ENCODE measurements at places on chromosomes 1 and 21.
A peak's percentile ranks its signal among the peaks of the same experiment; 100 is the strongest.

DNA sequence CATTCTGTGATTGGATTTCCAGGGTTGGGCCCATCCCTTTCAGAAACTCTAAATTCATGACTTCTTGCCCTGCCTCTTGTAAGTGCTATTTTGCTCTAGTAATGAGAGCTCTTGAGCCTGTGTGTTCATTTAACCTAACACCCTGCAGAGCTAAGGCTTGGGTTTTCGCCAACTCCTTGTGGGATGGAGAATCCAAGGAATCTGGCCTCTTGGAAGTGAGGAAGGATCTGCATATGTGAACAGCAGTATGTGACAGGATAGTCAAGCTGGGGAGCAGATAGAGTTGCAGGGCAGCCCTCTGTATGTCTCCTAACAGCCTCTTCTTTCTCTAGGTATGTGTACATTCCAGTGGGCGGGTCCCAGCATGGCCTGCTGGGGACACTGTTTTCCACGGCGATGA is 258.9 kb downstream of the HHAT start:
- DNase-seq: no peak

DNA sequence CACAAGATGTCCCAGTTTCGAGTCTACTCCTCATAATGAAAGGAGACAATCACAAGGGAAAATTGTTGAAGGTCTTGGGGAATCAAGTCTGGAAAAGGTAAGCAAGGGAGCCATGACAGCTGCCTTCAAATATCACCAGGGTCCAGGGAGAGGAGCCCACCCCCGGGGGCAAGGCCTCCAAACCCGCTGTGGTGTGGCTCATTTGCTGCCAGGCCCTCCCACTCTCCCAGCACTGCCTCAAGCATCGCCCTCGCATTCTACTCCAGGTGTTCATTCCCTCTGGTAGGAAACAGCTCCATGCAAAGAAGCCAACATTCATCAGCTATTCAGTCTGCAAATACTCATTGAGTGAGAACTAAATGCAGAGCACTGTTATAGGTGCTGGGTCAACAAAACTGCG is 8.6 kb downstream of the S100A9 start:
- DNase-seq: no peak

GRCh38 chr21:25987531-25987930 is 183.0 kb downstream of the APP start:
- DNase-seq: no peak

DNA sequence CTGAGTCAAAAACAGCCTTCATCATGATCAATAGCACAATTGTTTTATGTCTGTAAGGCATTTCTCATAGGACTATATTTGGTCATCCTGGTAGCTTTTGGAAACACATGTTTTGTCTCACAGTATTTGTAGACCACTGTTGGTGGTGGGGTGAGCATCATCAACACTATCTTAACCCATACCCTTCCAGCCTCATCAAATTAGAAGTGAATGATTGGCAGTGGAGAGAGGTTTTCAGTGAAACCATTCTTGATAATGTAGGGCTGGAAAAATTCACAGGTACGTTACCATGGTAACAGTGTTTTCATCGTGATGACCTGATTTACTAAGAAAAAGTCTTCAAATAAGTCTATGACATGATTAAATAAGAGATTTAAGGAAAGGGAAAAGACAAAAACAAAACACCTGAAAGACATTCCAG is 45.3 kb upstream of the C1orf105 start:
- DNase-seq: no peak

DNA sequence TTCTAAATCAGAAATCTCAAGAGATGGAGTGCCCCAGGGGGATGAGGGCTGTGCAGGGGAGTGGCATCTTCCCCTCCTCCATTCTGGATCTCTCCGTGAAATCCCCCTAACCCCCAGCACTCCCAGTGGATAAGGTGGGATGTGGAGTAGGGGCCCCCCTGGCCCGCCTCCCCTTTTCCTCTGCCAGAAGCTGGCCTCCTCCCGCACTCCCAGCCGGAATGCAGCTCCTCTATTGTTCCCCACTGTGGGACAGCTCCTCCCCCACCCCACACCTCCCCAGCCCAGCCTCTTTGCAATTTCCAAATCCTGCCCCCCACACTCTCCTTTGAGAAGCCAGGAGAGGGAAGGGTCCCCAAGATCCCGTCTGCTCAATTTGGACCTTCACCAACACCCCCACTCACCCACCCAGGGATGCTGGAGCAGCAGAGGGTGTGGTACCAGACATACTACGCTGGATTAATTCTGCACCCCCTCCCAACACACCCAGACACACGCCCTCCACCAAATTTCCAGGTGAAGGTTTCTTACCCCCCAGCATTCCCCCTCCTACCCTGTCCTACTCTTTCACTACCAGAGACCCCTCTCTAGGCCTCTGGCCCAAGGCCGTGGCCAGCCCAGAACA is 1.9 kb downstream of the MEX3A start:
- DNase-seq: no peak

- no peak for DNase-seq
Measured at GRCh38 chr1:167899253-167899681, 14.7 kb downstream of the ADCY10 start.

GRCh38 chr1:18693256-18694098 is 62.8 kb downstream of the PAX7 start:
- DNase-seq: no peak

DNA sequence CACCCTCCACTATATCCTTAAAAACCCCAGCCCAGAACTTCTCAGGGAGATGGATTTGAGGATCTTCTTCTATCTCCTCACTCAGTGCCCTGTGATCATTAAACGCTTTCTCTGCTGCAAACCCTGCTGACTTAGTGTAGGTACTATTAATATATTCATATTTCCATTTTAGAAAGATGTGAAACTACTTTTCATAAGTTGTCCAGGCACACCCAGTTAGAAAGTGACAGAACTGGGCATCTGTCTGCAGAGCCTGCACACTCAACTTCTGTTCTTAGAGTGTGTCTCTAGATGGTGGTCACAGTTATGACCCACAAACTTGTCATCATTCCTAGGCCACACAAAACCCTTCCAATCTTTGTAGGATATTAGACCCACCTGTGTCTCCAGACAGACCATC is 55.0 kb downstream of the FCRL5 start:
- no peak for DNase-seq

DNA sequence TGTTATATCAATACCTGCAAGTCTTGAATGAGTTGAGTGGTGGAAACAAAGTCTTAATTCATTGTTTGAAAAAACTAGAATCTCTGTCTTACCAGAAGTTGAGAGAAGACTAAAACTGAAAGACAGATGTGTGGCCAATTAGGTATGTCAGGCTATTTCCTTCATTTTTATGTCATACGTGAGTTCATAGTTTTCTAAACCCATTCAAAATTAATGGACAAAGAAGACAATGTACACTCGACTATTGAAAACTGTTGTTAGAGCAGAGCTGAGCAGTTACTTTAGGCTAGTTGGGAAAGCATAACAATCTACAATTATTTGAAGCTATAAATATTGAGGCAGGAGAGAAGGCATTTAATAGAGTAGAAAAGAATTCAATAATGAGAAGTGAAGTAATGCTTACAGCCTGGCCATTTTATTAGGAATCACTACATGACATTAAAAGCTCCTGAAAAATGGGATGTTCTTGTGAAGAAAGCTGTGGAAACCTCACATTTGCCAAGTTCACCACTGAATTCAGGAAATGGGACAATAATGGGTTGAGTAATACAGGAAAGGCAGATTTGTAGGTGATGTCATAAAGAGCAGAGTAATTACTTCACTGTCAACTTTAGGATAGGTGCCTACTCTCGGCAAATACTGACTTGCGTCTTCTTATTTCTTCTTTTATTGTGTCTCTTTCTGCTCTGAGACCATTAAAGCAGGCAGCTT is 204.4 kb downstream of the PLA2G4A start:
- DNase-seq: no peak

DNA sequence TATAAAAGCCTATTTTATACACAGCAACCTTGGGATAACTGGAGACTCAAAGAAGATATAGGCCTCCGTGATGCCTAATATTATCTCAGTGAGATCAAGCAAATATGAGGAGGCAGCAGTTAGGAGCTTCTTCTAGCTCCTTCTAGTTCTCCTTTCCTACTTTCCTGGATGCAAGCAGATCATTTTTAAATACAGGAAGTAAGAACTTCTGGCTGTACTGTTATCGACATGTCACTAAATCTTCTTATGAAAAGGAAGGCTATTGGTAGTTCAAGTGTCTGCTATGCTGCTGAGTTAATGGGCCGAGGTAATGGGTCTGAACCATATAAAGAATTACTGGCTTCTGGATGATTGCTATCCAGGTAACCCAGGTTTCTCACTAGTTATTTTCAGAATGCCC is 15.9 kb downstream of the HSPA13 start:
- DNase-seq: no peak

GRCh38 chr1:201895913-201896807 is 7.5 kb downstream of the SHISA4 start:
- DNase-seq: peak; percentile 70

DNA sequence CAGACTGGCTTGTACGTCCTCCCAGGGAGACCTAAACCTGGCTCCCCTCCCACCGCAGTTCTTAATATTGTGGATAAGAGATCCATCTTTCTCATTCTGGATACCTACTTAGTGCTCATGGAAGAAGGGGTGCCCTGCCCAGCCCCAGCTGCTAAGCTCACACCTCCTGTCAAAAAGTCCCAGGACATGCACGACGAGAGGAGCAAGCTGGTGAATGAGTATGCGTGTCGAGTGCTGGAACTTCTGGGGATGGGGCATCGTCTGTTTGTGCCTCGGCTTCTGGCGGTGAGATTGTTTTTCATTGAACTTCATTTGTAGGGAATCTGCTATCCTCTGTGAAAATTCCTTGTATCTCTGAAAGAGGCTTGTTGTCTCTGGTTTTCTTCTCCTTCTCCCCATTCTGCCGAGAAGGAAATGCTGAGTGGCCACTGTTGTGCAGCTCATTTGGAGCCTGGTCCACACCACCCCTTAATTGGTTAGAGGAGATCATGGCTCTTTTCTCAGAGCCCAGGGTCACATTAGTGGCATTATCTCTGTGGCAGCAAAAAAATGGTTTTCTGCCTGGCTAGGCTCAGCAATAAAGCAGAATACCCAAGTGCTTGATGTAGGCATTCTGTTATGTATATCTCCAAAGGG is 199.4 kb upstream of the CACYBP start:
- DNase-seq: no peak

GRCh38 chr1:33548319-33548718 is 75.9 kb downstream of the ZSCAN20 start:
- DNase-seq: no peak

DNA sequence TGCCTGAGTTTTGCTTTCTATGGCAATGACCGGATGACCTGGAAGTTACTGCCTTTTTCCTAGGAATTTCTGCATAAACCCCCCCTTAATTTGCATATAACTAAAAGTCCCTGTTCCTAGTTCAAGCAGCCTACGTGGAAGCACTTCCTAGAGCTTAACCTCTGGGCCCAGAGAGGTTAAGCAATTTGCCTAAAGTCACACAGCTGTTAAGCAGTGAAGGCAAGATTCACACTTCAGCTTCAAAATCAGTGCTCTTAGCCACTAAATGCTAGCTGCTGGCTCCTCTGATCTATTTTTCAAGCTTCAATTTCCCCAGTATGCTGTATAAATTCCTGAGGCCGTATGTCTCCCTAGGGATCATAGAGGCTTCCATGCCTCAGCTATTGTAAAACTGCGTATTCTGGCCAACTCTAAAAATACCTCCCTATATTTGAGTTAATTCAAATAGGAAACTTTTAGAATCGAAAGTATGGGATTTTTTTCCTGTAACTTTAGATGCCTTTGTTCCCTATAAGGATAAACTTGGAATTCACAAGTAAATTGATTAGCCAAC is 53.1 kb upstream of the CD5L start:
- no peak for DNase-seq

- DNase-seq: no peak
Measured at GRCh38 chr1:61779231-61779630, 37.0 kb downstream of the PATJ start.

DNA sequence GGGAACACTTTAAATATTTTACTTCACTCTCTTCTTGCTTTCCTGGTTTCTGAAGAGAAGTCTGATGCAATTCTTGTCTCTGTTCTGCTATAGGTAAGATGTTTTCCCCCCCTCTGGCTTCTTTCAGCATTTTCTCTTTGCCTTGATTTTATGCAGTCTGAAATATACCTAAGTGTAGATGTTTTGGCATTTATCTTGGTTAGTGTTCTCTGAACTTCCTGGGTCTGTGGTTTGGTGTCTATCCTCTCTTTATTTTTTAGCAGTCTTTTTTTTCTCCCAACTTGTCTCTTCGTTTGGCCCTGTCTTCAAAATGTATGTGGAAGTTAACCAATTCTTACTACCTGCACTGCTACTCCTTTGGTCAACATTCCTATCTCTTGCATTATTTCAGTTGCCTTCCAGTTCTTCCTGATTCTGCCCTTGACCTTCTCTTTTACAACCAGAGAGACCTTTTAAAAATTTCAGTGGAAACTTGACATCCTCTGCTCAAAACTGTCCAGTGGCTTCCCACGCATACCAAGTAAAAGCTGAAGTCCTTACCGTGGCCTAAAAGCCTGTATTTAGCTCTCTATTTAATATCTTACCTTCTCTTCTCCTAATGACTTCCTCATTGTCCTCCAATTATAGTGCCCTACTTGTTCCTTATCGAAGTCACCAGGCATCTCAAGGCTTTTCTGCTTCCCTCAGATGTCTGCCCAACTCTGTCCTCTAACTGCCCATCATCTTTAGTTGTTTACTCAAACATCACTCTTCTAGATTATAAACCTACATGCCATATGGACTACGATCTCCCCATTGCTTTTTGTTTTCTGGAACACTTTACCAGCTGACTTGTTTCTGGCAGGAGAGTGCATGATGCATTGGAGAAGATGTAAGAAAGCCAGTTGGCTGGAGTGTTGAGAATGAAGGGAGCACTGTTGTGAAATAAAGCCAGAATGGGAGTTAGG is 40.9 kb downstream of the RAP1A start:
- no peak for DNase-seq

DNA sequence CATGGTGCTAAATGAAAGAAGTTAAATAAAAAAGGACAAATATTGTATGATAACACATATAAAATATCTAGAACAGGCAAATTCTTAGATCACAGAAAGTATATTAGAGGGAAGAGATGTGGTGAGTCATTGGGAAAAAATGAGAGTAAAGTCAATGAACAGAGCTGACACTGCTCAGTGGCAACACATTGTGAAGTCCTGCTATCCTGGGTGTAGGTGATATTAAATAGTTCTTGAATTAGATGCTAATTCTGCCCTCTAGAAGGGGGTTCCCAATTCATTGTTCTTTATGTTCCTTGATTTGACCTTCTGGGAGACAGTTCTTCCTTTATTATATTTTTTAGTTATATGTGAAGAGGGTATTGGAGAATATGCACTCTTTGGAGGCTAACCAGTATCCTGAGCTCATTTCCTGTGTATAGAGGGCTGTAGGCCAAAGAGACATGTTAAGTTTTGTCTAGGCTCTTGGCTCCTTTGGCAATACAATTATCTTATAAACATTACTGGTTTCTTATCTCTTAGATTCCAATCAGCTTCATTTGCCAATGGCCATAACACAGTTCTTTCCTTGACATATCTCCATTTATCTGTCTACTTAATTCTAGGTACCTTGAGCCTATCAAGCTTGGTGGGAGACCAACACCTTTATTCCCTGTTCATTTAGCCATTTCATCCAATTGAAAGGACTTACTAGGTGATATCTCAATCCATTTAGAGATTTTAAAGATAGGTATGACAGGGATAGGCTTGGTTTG is 6.6 kb upstream of the SLC35A3 start:
- peak; percentile 20 for DNase-seq
